ENCODE measurements at places on chromosomes 7 and 10.

DNA sequence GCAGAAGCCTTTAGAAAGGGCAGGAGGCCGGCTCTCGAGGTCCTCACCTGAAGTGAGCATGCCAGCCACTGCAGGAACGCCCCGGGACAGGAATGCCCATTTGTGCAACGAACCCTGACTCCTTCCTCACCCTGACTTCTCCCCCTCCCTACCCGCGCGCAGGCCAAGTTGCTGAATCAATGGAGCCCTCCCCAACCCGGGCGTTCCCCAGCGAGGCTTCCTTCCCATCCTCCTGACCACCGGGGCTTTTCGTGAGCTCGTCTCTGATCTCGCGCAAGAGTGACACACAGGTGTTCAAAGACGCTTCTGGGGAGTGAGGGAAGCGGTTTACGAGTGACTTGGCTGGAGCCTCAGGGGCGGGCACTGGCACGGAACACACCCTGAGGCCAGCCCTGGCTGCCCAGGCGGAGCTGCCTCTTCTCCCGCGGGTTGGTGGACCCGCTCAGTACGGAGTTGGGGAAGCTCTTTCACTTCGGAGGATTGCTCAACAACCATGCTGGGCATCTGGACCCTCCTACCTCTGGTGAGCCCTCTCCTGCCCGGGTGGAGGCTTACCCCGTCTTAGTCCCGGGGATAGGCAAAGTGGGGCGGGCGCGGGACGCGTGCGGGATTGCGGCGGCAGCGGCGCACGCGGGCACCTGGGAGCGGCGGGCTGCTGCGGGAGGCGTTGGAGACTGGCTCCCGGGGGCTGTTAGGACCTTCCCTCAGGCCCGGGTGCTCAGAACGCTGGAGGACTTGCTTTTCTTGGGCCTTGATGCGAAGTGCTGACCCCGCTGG lies at the start of gene FAS:
Gene FAS (plus strand): TSS at position 415 of the 777 bp plus-strand sequence. CDS start 79 bp downstream, at position 494.
- peak; percentile 85 for DNase-seq

- no peak for DNase-seq
Measured at GRCh38 chr10:36221101-36221500, 579.0 kb upstream of the FZD8 start.

GRCh38 chr7:81604808-81605174 lies 165.1 kb downstream of the HGF start:
- no peak for DNase-seq

DNA sequence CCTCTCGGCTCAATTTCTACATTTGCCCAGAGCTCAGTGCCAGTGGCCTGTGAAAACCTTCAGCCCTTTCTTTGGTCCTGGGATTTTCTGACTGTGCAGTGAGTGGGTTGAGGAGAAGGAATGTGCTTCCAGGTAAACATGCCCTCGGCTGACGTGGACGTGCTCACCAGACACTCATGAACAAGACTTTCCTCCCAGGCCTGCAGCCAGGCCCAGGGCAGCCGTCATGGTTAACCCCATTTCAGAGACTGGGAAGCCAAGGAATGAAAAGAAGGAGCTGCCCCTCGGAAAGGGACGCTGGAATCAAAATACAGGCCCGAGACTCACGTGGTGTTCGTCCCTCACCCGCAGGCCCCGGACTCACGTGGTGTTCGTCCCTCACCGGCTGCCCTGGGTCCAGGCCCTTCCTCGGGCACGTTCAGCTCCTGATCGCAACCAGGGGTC lies 8.8 kb upstream of the CALML5 start:
- DNase-seq: no peak

GRCh38 chr7:23654508-23654907 lies 25.5 kb upstream of the FAM221A start:
- DNase-seq: peak; percentile 45

GRCh38 chr7:100745184-100745583 lies 11.8 kb downstream of the ZAN start:
- DNase-seq: peak; percentile 47

DNA sequence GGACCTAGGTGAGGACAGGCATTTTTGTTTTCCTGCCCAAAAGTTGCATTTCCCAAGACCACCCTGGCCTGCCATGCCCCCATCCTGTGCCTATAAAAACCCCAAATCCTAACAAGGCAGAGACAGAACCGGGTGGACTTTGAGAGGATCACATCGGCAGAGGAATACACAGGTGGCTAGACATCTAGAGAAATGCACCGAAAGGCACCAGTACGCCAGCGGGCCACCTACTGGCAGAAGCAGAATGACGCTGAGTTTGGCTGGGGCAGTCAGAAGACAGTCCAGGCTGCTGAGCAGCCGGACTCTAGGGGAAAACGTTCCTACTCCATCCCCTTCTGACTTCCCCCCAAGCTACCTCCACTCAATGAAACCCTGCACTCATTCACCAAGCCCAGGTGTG lies 2.8 kb downstream of the AKR1C4 start:
- no peak for DNase-seq

- no peak for DNase-seq
Measured at GRCh38 chr10:14499601-14499904, 168.8 kb upstream of the FRMD4A start.

DNA sequence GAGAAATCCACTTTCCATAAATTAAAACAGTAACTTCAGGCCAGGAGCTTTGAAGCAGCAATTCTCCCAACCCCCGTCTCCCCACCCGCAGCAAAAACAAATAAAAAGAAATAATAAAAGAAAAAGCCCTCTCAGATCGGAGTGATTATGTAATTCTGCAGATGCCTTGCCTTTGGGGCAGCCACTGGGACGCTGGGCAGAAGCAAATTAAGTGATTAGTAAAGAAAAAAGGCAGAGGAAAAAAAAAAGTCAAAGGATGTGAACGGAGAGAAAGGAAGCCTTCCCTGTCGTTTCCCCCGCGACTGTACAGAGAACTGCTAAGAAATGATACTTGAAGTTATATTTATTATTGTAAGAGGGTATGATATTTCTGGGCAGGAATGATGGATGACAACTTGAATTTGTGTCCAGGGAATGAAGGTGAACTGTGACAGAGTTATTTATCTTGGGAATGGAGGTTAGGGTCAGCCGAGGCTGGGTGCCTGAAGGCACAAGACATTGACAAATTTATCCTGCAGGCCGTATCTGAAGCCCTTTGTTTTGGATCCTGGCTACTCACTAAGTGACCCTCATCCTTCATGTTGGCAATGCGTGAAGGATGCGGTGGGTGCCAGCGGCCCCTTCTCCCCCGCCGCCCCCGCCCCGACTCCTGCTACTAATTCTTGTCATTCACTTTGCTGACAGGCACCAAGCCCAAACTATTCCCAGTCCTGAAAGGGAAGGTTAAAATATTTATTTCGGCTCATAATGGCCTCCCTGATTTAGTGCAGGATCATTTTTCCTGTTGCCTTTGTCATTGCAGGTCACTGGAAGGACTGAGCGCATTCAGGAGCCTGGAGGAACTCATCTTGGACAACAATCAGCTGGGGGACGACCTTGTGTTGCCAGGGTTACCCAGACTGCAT lies 604.0 kb downstream of the LRMDA start:
- DNase-seq: no peak

- DNase-seq: peak; percentile 31
Measured at GRCh38 chr7:37342688-37343471, 105.8 kb downstream of the ELMO1 start.

GRCh38 chr7:76191783-76192240 lies 9.9 kb upstream of the SRRM3 start:
- DNase-seq: no peak

DNA sequence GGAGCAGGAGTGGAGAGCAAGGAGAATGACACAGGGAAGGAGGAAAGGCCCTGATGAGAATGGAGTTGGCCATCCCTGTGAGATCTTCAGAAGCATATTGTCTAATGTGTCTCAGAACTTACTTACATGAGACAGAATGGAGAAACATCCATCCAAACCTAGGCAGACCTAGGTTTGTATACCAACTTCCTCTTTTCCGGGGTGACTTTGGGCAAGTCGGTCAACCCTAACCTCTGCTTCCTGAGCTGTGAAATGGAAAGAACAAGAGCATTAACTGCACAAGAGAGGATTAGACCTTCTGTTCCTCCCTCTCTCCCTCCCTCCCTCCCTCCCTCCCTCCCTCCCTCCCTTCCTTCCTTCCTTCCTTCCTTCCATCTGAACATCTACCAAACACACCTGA lies 4.5 kb downstream of the GHRHR start:
- no peak for DNase-seq

GRCh38 chr10:71461457-71461856 lies 64.7 kb downstream of the CDH23 start:
- DNase-seq: no peak

- no peak for DNase-seq
Measured at GRCh38 chr10:127890832-127891334, 1.9 kb downstream of the CLRN3 start.

DNA sequence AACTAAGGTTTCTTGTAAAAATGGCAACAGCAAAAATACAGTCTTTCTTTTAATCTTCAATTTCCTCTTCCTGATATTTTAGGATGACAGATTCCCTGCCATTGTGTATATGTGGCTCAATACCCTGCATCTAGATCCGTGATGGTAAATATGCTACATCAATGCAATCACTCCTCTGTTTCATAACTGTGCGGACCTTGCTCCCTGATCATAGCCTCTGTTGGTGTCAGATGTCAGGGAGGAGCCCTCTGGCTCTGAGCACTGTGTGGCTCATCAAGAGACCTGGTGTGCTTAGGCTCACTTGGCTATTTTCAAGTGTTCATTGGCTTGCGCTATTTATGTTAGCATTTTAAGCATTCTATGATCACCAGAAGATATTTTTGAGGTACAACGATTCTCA lies 33.0 kb upstream of the AGR3 start:
- no peak for DNase-seq

GRCh38 chr7:138089080-138089901 lies 13.0 kb downstream of the AKR1D1 start:
- no peak for DNase-seq

DNA sequence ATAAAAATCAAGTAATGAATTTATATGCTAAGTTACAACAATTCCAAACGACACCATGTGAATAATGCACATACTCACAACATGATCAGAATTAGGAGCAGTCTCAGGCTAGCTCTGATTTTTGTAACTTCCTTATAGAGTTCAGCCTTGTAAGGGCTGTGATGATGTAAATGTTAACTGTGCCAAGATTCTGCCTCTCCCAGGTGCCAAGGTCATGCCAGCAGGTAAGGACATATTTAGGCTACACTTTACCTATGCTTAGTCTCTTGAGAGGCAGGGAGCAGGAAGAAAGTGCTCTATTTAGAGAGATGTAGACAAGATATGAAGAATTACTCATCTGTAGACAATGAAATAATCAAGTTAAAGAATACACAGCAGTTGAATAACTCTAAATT lies 53.6 kb upstream of the AGR3 start:
- DNase-seq: peak; percentile 35

GRCh38 chr7:157831143-157831905 lies 494.5 kb downstream of the DNAJB6 start:
- no peak for DNase-seq

DNA sequence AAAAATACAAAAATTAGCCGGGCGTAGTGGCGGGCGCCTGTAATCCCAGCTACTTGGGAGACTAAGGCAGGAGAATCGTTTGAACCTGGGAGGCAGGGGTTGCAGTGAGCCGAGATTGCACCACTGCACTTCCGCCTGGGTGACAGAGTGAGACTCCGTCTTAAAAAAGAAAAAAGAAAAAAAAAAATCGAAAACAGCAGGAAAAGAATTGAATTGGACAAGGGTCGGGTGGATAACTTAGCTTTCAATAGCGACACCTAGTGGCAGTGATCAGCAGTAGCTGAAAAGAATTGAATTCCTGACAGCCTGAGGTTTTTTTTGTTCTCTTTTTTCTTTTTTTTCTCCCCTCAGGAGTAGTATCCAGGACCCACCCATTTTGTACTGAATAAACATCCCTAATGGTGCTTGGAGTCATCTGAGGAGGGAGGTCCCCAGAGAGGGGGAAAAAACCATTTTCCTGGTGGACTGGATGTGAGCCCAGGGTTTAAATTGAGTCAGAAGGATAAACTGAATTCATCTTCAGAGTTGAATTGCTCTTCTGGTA lies 55.1 kb downstream of the CYCS start:
- DNase-seq: peak; percentile 28
